ENCODE measurements at places on chromosomes 4 and X. TPM values are rescaled to one million over a fixed set of nuclear protein-coding genes. Genes with fewer than 3 reads are reported as not detected.

GRCh38 chrX:132401935-132402334, 86.9 kb downstream of the MBNL3 start:
- H3K27ac ChIP-seq: no peak overlapping the region
- DNase-seq: no peak
- H3K27me3 ChIP-seq: no peaks in the 10 kb centered on the region
- H3K4me3 ChIP-seq: no peak overlapping the region

GRCh38 chr4:105780176-105780575, 71.6 kb downstream of the GSTCD start:
- H3K27ac ChIP-seq: no peak overlapping the region
- no peaks in the 10 kb centered on the region for H3K4me1 ChIP-seq
- no peaks in the 10 kb centered on the region for H3K27me3 ChIP-seq
- DNase-seq: no peak
- no peaks in the 10 kb centered on the region for H3K36me3 ChIP-seq
- no peak overlapping the region for H3K4me3 ChIP-seq

CXXC4 gene
- total RNA-seq: 0.09 TPM

MAGED4B gene
- total RNA-seq: 4.8 TPM

- no peak overlapping the region for H3K4me3 ChIP-seq
- H3K4me1 ChIP-seq: peaks cover 3% of the 10 kb centered on the region
- H3K36me3 ChIP-seq: no peaks in the 10 kb centered on the region
These were observed 23.4 kb downstream of the L1CAM start for GRCh38 chrX:153862369-153863250.

SASH3 gene
- 142 TPM for total RNA-seq

DNA sequence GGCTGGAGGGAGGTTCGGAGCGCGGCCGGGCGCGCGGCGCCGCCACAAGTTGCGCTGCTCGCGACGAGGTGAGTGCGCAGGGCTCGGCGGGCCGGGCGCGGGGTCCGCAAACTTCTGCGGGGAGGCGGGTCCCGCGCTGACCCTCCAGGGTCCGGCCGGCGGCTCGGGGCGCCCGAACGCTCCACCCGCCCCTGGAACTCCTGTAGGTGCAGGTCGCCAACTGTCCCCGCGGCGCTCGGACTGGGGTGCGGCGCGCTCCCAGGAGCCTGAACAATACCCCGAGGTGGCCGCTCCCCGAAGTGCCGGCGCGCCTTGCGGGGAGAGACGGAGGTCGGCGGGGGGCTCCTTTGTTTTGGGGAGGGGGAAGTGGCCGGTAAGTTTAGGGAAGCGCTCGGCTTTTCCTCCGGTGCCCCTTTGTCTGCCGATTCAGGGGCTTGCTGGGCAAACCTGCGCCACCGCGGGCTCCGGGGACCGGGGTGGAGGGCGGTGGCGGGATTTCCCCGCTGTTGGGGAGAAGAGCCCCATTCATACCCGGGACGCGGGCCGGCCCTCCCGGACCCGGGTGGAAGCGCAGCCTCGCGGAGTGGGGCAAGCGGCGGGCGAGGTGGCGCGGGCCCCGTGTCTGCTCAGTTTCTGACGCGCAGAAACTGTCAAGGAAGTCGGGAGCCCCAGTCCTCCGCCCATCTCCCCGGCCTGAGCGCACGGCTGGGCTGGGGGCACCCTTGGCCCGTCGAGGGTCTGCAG, 694 bp downstream of the TBL1X start:
- peak overlapping the region; percentile 59 for H3K4me3 ChIP-seq
- H3K36me3 ChIP-seq: no peaks in the 10 kb centered on the region
- peak; percentile 28 for DNase-seq

ITM2A gene
- 163 TPM for total RNA-seq

- H3K27me3 ChIP-seq: no peaks in the 10 kb centered on the region
- no peak overlapping the region for H3K4me3 ChIP-seq
- H3K4me1 ChIP-seq: no peaks in the 10 kb centered on the region
- no peaks in the 10 kb centered on the region for H3K36me3 ChIP-seq
- H3K27ac ChIP-seq: no peak overlapping the region
These were observed 763.8 kb upstream of the AADAT start for GRCh38 chr4:170853422-170854021.

GRCh38 chr4:87046121-87046551, 111.3 kb downstream of the AFF1 start:
- H3K36me3 ChIP-seq: peaks cover 3% of the 10 kb centered on the region
- H3K27ac ChIP-seq: no peak overlapping the region
- no peak overlapping the region for H3K4me3 ChIP-seq
- H3K27me3 ChIP-seq: no peaks in the 10 kb centered on the region

GRCh38 chrX:12881914-12882313, 15.0 kb downstream of the TLR7 start:
- H3K27me3 ChIP-seq: no peaks in the 10 kb centered on the region
- no peak overlapping the region for H3K4me3 ChIP-seq
- H3K4me1 ChIP-seq: no peaks in the 10 kb centered on the region
- no peak overlapping the region for H3K27ac ChIP-seq
- no peak for DNase-seq

- H3K27me3 ChIP-seq: no peaks in the 10 kb centered on the region
- no peak overlapping the region for H3K4me3 ChIP-seq
- H3K27ac ChIP-seq: no peak overlapping the region
- H3K4me1 ChIP-seq: no peaks in the 10 kb centered on the region
- H3K36me3 ChIP-seq: no peaks in the 10 kb centered on the region
- no peak for DNase-seq
These were observed 152.3 kb downstream of the BTC start for GRCh38 chr4:74642006-74642405.

DNA sequence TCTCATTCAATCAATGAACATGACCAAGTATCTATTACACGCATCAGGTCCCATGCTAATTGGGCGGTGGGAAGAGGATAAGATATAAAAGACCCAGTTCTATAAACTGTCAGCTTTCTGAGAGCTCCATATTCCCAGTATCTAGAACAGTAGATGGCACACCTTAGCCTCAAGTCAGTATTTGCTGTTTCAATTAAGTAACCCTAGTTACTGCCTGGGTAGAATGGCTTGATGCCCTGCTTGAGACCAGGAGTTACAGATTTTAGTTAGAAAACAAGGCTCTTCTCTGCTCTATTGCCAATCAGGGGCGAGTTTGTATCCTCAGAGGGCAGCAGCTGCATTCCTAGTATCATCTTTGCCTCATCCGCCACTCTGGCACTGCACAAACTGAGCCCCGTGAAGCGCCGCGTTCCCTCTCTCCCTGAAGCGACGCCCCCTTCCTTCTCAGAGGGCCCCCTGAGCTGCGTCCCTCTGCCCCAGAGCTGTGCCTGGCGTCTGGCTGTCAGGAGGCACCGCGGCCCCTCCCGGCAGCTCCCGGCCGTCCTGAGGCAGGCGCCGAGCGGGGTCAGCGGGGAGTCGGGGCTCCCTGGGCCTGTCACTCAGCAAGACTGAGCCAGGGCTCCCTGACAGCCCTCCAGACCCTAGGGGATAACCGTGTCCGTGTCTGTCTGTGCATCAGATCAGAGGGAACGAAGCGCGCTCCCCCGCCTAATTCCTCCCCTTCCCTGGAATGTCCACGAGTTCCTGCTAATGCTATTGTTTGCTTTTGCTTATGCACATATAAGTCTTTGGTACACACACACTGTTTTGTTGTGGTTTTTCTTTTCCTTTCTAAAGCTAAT, 212.4 kb upstream of the TTC29 start:
- H3K27ac ChIP-seq: no peak overlapping the region
- H3K27me3 ChIP-seq: peaks cover 13% of the 10 kb centered on the region
- H3K4me1 ChIP-seq: no peaks in the 10 kb centered on the region
- no peak for DNase-seq

UBQLN2 gene
- 54.6 TPM for total RNA-seq

GRCh38 chrX:123274796-123275195, 90.7 kb downstream of the GRIA3 start:
- H3K27me3 ChIP-seq: no peaks in the 10 kb centered on the region
- H3K4me3 ChIP-seq: no peak overlapping the region
- H3K4me1 ChIP-seq: no peaks in the 10 kb centered on the region
- H3K27ac ChIP-seq: no peak overlapping the region
- no peaks in the 10 kb centered on the region for H3K36me3 ChIP-seq

FAM9B gene
- not detected for total RNA-seq

CFAP99 gene
- total RNA-seq: 0.09 TPM

- H3K4me3 ChIP-seq: no peak overlapping the region
- H3K27me3 ChIP-seq: no peaks in the 10 kb centered on the region
- peaks cover 21% of the 10 kb centered on the region for H3K4me1 ChIP-seq
- H3K36me3 ChIP-seq: no peaks in the 10 kb centered on the region
These were observed 1.2 kb downstream of the MSMO1 start for GRCh38 chr4:165328708-165329107.

MAGEA8 gene
- not detected for total RNA-seq

DNA sequence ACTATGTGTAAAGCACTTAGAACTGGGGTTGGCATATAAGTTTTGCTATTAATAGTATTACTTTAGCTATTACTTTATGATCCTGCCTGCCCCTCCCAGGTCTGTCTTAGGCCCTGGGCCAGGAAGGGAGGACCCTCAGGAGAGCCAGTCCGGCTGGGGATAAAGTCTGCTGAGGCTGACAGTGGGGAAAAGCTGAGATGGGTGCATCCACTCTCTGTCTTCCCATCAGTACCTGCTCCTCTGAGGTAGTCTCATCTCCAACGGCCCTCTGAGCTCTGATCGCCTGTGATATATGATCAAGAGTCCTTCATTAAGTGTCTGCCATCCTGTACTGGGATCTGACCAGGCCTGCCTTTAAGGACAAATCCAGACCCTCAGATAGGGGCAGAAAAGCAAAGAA, 156.5 kb upstream of the PJA1 start:
- H3K4me1 ChIP-seq: no peaks in the 10 kb centered on the region
- H3K27me3 ChIP-seq: no peaks in the 10 kb centered on the region
- no peak for DNase-seq

DNA sequence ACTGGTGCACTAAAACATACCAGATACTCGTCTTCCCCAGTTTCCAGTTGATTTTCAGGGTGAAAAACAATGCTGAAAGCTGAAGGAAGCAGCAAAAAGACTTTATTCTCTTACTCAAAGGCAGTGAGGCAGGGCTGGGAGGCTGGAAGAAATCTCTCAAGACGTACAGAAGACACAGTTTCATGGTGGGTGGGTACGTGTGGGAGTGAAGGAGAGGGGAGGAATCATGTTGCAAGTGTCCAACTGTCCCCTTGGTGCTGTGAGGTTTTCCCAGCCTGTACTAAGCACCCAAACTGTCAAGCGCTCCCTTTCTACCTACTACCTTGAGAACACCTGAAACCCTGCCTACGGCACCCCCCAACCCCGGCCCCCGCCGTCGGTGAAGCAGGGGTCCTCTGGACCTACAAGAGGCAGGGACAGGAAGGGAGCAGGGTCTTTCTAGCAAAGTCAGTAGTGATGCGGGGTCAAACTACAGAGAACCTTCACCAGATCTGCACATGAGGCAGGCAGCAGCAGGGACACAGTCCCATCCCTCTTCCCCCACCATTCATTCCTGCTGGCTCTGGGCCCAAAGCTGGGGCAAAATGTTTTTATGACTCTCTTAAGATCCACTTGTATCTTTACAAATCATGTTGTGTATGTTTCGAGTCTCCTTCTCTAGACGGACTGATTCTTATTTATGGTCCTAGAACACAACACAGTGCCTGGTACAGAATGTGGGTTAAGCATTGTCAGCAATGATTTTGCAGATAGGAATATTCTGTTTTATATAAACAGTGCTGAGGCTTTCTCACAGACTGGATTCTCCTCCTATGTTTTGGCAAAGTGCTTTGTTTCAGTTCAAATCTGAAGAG, 2.4 kb upstream of the SETD7 start:
- H3K4me1 ChIP-seq: peaks cover 12% of the 10 kb centered on the region
- no peak overlapping the region for H3K4me3 ChIP-seq
- no peaks in the 10 kb centered on the region for H3K36me3 ChIP-seq
- no peak for DNase-seq

- H3K27ac ChIP-seq: peak overlapping the region; percentile 28
- peaks cover 4% of the 10 kb centered on the region for H3K4me1 ChIP-seq
- no peak overlapping the region for H3K4me3 ChIP-seq
- no peak for DNase-seq
- H3K27me3 ChIP-seq: no peaks in the 10 kb centered on the region
- H3K36me3 ChIP-seq: peaks cover 11% of the 10 kb centered on the region
These were observed 25.4 kb downstream of the SEC31A start for GRCh38 chr4:82865592-82865991.

- no peak overlapping the region for H3K4me3 ChIP-seq
- no peaks in the 10 kb centered on the region for H3K27me3 ChIP-seq
- no peaks in the 10 kb centered on the region for H3K36me3 ChIP-seq
- no peaks in the 10 kb centered on the region for H3K4me1 ChIP-seq
- DNase-seq: no peak
These were observed 487.1 kb downstream of the TECRL start for GRCh38 chr4:63922146-63922545.

GRCh38 chr4:61580721-61581377, 380.7 kb downstream of the ADGRL3 start:
- H3K4me1 ChIP-seq: no peaks in the 10 kb centered on the region
- H3K36me3 ChIP-seq: no peaks in the 10 kb centered on the region
- DNase-seq: no peak
- no peaks in the 10 kb centered on the region for H3K27me3 ChIP-seq

GRCh38 chr4:61336916-61337315, 136.8 kb downstream of the ADGRL3 start:
- no peak overlapping the region for H3K4me3 ChIP-seq
- no peaks in the 10 kb centered on the region for H3K27me3 ChIP-seq
- H3K27ac ChIP-seq: no peak overlapping the region
- H3K4me1 ChIP-seq: no peaks in the 10 kb centered on the region
- H3K36me3 ChIP-seq: no peaks in the 10 kb centered on the region
- no peak for DNase-seq

DNA sequence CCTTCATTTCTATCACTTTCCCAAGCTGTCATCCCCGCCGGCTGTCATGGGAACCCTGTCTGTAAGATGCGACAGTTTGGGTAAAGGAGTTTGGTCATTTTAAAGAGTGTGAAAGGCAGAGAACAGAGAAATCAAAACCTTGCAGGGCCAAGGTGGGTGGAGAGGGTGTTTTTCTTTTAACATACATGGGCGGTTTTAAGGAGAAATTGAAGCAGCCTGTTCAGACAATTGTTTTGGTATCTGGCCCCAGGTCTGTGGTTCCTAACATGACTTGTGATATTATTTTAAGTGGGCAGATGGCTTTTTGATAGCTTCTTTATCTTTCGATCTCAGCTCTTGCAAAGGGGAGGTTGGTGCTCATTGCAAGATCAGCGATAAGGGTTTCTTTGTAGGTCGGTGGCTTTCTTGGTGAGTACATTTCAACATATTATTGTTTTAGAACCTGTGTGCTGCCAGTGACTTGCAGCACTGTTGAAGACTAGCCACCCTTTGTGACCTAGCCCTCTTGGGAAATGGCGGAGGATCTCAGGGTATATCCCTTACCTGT, 3.7 kb downstream of the PPP1R3F start:
- no peaks in the 10 kb centered on the region for H3K36me3 ChIP-seq
- H3K4me1 ChIP-seq: peaks cover 84% of the 10 kb centered on the region
- peak overlapping the region; percentile 49 for H3K27ac ChIP-seq
- no peaks in the 10 kb centered on the region for H3K27me3 ChIP-seq
- no peak for DNase-seq
- H3K4me3 ChIP-seq: peak overlapping the region; percentile 53

DNA sequence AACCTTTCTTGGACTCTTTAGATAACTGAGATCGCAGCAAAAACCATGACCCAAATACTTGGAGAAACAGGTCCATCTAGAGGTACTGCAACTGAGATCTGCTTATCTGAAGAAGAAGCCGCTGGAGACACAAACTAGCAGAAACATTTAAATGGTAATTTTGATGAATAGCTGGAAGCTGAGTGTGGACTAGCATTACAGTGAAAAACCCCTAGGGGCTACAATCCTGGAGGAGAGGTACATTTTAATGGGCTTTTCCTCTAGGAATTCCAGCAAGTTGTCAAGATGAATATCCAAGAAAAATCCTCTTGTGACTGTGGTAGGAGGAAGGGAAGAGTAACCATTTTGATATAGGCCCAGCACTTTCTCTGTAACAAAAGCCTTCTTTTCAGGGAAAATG, 592.5 kb upstream of the GRIA3 start:
- DNase-seq: no peak
- H3K36me3 ChIP-seq: no peaks in the 10 kb centered on the region
- no peak overlapping the region for H3K27ac ChIP-seq
- no peak overlapping the region for H3K4me3 ChIP-seq

CDS1 gene
- 0.68 TPM for total RNA-seq
